ENCODE measurements at places on chromosomes 12 and 14.

- no peak for DNase-seq
Measured at GRCh38 chr12:103810111-103810510, 30.9 kb downstream of the NT5DC3 start.

GRCh38 chr14:67532998-67533753 lies at the start of gene PLEKHH1:
TSS of gene PLEKHH1 (plus strand) at chr14:67533290. CDS start at chr14:67541868, 8,578 bp downstream.
- peak; percentile 92 for DNase-seq

- DNase-seq: no peak
Measured at GRCh38 chr14:99715266-99716000, 31.3 kb downstream of the CYP46A1 start.

- DNase-seq: no peak
Measured at GRCh38 chr14:28020112-28020511, 746.5 kb upstream of the FOXG1 start.

DNA sequence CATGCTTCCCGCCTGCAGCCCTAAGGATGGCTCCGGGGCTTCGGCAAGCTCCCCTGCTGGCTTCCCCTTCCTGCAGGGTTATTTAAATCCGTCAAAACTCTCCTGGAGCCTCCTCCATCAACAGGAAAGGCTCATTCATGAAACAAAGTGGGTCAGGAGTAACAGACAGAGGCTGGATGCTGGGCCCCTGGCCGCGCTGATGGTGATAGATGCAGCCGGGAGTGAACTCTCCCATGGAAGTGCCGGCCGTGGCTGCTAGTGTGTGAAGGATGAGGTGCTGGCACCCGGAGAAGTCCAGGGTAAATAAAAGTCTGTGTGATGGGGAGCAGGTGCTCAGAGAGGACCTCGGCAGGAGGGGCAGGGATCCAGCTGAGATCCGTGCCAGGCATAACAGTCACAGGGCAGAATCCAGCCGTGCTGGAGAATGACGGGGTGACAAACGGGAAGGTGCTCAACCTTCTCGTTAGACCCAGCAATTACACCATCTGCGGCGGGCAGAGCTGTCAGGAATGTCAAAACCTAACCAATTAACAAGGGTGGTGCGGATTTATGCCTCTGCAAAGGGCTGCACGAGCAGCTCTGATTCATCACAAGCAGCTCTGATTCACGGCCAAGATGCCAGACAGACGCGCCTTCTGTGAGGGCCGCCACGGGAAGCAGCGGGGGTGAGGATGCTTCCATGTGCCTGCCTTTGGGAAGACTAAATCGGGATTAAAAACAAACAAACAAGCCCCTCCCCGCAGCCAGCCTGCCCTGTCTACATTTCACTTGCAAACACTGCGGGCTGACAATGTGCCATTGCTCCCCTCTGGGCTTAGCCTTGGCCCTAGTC lies 55.6 kb downstream of the SYNE3 start:
- DNase-seq: peak; percentile 90

GRCh38 chr12:12582895-12583303 lies 20.2 kb upstream of the DUSP16 start:
- DNase-seq: no peak

DNA sequence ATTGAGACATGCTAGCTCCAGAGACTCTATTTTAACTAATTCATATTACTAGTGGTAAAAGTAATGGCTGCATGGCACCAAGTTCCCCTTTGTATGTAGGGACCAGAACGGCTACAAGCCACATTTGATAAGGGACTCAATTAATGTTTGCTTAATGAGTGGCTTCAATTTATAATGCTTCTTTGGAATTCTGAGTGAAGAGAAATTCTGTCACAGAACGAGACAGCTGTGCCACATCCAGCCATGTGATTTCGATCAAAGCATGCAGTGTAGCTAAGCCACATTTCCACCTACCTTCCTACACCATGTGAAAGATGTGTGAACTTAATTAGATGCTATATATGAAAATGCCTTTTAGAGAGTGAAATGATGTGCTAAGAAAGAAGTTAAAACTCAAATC lies 217.4 kb downstream of the ACSS3 start:
- DNase-seq: peak; percentile 27

DNA sequence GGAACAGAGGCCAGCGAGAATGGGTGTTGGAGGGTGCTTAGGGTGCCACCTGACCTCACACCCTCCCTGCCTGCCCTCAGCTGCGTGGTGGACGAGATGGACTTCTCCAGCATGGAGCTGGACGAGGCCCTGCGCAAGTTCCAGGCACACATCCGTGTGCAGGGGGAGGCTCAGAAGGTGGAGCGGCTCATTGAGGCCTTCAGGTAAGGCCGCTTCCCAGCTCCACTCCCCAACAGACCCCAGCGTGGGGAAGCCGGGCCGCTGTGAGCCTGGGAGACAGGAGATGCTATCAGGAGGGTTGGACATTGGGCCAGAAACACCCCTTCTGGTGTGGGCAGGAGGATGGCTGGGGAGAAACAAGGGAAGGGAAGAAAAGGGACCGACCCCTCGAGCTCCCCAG lies 57.0 kb downstream of the SLC6A12 start:
- DNase-seq: no peak

DNA sequence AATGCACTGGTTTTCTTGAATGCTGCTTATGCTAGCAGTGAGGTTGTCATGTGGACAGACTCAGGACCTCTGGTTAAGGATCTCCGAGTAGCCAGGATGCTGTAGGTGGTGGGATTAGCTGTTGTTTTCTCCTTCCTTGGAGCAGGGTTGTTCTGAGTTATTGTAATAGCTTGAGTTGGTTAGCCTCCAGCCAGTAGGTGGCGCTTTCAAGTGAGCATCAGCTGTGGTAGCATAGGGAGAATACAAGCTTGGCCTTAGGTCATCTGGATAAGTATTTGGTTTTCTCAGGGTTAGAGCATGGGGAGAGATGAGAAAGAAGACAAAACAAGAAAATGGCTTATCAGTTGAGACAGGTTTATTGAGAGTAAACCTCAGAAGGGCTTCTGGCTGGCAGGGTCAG lies 299.7 kb upstream of the FBXO33 start:
- DNase-seq: no peak

GRCh38 chr12:46660719-46661109 lies 165.1 kb downstream of the SLC38A4 start:
- peak; percentile 26 for DNase-seq

GRCh38 chr12:11014234-11014633 lies 8.2 kb downstream of the TAS2R19 start:
- no peak for DNase-seq

GRCh38 chr14:50270932-50271331 lies 39.6 kb upstream of the SOS2 start:
- DNase-seq: no peak

GRCh38 chr12:103742349-103742932 lies 98.6 kb downstream of the NT5DC3 start:
- DNase-seq: peak; percentile 30

DNA sequence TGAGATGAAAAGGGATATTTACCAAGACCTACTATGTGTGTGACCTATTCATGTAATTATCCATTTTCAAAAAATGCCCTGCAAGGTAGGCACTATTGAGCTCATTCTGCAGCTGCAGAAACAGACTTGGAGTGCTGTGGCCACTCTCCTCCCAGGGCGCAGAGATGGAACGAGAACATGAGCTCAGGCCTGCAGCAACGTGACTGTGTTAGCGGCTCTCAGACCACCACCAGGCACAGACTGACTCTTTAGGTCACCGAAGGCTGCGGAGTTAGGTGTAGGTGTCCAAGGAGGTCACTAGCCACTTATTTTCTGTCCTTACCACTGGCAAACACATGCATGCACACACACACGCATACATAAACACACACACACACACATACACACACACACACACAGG lies 271.4 kb upstream of the DIO3 start:
- DNase-seq: no peak

- peak; percentile 88 for DNase-seq
Measured at GRCh38 chr12:124673801-124674617, 106.6 kb upstream of the NCOR2 start.

DNA sequence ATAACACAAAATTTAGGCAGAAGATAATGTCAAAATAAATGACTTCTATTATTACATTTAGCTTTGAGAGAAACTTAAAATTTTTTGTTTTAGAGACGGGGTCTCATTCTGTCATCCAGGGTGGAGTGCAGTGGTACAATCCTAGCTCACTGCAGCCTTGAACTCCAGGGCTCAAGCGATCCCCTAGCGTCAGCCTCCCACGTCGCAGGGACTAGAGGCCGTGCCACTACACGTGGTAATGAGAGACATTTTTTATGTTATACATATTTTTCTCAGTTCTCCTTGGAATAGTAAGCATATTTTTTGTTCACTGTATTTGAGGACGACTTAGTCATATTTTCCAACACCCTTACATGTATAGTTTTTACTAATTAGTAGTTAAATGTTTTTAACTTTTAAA lies 21.5 kb upstream of the NUDT4 start:
- DNase-seq: no peak

- DNase-seq: no peak
Measured at GRCh38 chr12:106106061-106106566, 32.6 kb downstream of the NUAK1 start.

- no peak for DNase-seq
Measured at GRCh38 chr12:124864326-124864752, 675 bp upstream of the SCARB1 start.

DNA sequence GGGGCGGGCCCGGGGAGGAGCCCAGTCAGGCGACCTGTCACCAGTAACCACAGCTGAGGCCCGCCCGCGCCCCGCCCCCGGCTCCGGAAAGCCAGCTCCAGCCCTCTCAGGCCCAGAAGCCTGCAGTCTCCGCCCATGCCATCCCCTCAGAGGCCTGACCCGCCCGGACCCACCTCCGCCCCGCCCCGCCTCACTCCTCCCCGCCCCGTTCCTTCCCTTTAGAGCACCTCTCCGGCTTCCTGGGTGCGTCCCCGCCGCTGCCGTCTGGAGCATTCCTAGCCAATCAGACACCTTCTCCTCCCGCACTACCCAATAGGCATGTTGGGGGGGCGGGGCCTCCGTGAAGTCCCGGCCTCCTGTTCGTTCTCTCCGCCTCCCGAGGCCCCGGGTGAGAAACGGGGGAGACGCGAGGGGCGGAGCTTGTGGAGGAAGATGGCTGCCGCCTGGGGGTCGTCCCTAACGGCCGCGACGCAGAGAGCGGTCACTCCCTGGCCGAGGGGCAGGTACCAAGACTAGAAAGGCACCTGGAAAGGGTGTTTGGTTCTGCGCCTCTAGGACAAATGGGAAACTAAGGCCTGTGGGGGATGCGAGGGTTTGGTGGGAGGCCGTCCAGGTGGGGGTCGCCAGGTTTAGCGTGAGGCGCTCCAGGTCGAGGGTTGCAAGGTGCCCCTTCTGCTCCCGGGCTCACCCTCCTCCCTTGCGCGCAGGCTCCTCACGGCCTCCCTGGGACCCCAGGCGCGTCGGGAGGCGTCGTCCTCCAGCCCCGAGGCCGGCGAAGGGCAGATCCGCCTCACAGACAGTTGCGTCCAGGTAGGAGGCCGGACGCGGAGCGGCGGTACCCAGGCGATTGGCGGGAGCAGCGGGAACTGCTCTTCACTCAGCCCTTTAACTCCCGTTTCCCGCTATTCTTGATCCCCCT lies at the start of gene ISCA2:
Gene ISCA2 (plus strand): TSS at position 423 of the 919 bp plus-strand sequence. CDS start 10 bp downstream, at position 433.
- peak; percentile 99 for DNase-seq

DNA sequence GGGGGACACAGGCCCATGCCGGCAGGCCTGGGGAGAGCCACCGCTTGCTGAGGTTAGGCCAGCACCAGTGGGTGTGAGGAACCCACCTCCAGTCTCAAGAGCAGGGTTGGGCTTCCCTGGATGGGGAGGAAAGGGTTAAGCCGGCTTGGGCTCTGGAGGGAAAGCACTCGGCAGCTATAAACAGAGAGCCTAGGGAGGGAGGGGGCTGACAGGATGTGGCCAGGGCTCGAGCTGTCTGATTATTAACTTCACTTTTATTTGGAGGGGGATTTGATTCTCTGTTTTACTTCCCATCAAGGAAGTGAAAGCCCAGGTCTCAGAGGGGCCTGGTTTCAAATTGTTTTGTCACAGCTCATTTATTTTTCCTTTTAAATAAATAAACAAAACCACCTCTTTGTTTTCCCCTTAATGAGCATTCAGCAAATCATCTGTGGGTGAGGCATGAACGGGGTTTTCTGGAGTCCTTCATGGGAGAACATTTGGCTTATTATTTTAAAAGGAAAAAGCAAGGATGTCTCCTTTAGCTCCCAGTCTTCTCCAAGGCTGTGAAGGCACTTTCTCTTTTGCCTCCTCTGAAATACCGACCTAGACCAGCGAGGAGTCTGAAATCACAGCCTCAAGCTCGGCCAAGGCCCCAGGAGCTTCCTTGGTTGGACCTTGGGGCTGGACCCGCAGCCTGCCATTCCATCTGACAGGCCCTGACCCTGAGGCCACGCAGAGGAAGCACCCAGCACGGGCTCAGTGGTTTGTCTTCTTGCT lies 21.9 kb upstream of the ZFP36L1 start:
- peak; percentile 70 for DNase-seq

- DNase-seq: no peak
Measured at GRCh38 chr12:94037444-94037843, 110.9 kb upstream of the PLXNC1 start.

DNA sequence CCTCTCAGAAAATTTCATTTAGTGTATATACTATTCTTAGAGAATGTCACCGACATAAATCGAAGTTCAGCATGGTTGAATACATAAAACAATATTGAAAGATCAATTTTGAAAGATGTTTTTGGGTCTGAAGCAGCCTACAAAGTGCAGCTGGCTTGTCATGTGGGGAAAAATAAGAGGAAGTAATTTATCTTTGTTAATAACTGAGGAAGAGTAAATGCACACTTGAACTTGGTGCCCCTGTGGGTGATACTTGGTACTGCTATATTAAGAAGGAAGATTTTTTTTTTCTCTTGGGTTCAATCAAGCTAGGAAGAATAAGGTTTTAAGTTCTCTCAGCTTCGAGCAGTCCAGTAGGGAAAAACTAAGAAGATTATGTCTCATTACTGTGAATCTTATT lies 661.3 kb downstream of the RPL10L start:
- DNase-seq: no peak

GRCh38 chr14:55388160-55388559 lies 23.5 kb downstream of the ATG14 start:
- no peak for DNase-seq

DNA sequence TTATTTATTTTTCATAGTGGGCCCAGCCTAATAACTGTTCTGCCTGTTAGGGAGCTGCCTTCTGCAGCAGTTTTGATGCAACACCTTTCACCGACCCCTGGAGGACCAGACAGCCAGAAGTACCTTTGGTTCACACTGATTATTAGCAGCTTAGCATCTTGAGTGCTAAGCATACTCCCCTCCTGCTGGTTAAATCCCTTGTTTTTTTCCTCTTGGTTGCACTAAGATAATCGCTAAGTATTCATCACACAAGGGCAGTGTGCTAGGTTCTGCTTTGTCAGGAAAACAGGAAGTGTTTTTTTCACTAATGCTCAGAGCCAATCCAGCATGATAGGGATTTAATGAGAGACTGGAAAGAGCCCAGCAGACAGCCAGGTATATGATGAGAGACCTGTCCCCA lies 437.0 kb downstream of the FUT8 start:
- DNase-seq: no peak
